ENCODE measurements at places on chromosomes 3 and 15. TPM values are rescaled to one million over a fixed set of nuclear protein-coding genes. Genes with fewer than 3 reads are reported as not detected.

DNA sequence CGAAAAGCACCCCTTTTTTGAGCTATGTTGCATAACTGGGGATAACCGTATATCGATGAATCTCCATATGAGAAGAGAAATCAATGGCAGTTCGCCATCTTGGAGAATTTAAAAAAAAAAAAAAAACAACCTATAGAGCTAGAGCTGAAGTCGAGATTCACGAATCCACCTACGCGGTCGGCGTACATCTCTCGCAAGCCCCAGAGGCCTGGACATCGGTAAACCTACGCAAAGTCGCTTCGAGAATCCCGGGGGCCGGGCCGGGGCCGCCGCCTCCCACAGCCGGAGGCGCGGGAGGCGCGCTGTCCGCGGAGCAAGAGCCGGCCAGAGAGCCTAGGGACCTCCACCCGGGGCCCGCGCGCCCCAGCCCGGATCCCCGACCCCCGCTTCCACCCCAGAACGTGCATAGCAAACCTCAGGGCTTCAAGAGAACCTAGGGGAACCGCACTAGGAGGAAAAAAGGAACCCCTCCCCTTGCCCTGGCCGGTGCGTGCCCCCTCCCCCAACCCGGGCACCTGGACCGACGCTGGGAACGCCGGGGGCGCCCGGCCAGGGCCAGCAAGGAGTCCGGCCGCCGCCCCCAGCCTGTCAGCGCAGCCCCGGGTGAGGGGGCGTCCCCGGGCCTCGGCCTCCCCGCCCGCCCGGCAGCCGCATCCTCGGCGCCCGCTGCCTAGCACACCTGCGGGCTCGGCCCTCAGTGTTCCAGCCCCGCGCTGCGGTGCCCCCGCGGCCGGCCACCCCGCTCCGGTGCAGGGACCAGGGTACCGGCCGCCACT, 567 bp downstream of the PFN2 start:
- DNase-seq: peak; percentile 83

DNA sequence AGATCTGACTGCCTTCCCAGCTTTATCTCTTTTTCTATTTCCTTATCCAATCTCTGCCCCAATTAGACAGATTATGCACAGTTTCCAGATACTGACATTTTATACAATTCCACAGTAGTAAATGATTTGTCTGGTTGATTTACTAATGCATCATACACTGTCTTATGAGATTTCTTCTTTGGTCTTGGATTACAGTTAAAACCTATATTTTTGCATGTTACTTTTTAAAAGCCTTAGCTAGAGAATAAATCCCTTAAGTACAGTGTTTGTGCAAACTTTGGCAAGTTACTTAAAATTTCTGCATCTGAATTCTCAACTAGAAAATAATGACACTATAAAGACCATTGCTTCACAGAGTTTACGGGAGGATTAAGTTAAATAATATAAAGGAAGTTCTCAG, 6.0 kb downstream of the UNC13C start:
- no peak for DNase-seq

THRB gene
- polyA plus RNA-seq: 27.1 TPM

ADAMTSL3 gene
- polyA plus RNA-seq: 4.5 TPM

GRCh38 chr3:122794483-122794778, 438 bp upstream of the SLC49A4 start:
- DNase-seq: no peak

GRCh38 chr15:68010361-68011153, 43.6 kb upstream of the PIAS1 start:
- DNase-seq: no peak

TMC3 gene
- polyA plus RNA-seq: 0.21 TPM

DNA sequence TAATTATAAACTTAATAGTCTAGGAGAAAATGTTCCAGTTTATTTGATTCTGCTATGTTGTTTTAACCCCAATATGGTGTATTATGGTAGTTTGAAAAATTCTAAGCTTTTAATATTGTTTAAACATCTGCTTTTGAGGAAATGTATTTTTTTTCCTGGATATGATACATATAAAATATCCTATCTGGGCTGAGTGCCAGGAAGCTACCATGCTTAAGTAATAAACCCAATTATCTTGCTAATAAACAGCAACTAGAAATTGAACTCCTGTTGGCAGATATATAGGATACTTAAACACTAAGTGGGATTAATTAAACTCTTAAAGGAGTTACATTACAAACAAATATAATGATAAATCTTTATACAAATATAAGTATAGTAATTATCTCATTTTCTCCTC, 293.7 kb upstream of the GRM7 start:
- DNase-seq: no peak

CADPS gene
- 1.2 TPM for polyA plus RNA-seq

PP2D1 gene
- polyA plus RNA-seq: 0.26 TPM

- DNase-seq: no peak
These were observed 32.4 kb upstream of the PRTG start for GRCh38 chr15:55775316-55775715.

GRCh38 chr15:70561885-70562284, 201.5 kb downstream of the UACA start:
- no peak for DNase-seq

GRCh38 chr3:56835650-56836227, 34.0 kb upstream of the ARHGEF3 start:
- DNase-seq: no peak

GRCh38 chr3:196707566-196707965, 4.5 kb downstream of the CEP19 start:
- DNase-seq: no peak

DNA sequence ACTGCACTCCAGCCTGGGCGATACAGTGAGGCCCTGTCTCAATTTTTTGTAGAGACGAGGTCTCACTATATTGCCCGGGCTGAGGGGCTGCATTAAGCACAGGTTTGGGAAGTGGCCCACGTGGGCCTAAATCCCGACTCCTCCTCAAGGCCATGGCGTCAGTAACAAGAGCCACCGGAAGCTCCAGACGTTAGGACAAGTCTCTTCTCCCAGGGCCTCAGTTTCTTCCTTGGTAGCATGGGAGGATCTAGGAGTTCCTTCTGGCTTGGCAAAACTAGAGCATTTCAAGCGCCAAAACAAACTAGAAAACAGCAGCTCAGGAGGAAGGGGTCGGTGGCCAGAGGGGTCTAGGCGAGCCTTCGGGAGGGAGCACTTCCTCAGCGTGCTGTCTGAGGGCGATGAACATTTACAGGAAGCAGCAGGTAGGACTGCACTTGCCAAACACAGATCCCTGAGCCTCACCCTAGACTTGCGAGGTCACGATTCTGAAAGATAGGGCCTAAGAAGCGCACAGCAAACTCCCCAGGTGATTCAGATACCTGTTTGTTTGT, 536 bp downstream of the SNAPC5 start:
- DNase-seq: no peak

PEX11A gene
- polyA plus RNA-seq: 18.5 TPM

DNA sequence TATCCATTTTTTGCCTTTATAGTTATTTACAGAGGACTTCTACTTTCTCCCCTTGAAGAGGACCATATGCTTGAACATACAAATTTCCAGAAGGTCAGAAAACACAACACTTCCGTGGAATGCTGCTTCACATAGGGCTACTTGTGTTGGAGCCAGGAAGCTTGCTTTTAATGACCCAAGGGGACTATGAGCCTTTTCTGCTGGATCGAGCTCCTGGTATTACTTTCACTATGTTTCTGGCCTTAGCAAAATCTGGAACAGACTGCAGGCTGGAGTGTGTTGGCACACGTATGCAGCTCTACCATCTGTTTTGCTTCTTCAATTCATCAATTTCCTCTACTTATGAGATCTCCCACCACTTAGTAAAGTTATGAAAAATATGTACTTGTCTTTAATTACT, 69.3 kb upstream of the CBLB start:
- DNase-seq: peak; percentile 65

DNA sequence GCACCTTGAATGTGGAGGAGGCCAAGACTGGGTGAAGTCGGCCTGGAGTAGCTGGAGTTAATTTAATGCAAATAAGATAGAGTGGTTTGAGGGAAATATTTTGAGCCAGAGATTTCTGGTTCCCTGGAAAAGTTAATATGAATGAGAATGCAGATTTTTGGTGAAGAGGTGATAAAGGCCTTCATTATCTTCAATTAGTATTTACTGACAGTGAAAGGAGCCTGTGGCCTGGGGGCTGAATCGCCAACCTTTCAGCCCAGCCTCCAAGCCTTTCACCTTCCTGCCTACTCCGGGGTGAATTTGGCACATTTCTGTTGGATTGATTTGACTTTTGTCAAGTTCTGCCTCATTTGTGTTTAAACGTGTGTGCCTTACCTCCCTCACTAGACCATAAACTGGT, 147.8 kb downstream of the SOX2 start:
- no peak for DNase-seq

NCEH1 gene
- polyA plus RNA-seq: 4.3 TPM

CAMK2N2 gene
- polyA plus RNA-seq: not detected

C3orf62 gene
- 9.4 TPM for polyA plus RNA-seq

- DNase-seq: peak; percentile 84
These were observed at the start of gene APPL1 for GRCh38 chr3:57227204-57227929. APPL1 (plus strand) TSS chr3:57227729; CDS start chr3:57227884, 155 bp downstream.

DNA sequence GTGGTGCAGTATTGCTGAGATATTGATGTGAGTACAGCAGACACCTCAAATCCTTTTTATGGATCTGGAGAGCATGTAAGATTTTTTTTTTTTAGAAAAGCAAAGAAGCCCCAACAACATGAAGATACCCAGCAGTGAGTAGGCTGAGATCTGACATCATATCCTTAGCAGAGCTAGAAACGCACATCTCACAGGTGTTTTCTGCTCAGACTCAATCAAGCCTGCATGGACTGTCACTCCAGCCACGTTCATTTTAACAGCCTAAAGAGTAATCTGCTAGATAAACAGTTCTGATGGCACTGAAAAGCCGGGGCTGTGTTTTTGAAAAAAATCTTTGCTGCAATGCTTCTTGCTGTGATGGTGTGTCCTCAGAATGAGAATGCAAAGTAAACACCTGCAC, 544.2 kb downstream of the FGF12 start:
- DNase-seq: no peak

GMPPB gene
- 14.1 TPM for polyA plus RNA-seq

GRCh38 chr3:61530355-61530754, 31.0 kb upstream of the PTPRG start:
- DNase-seq: no peak

DNA sequence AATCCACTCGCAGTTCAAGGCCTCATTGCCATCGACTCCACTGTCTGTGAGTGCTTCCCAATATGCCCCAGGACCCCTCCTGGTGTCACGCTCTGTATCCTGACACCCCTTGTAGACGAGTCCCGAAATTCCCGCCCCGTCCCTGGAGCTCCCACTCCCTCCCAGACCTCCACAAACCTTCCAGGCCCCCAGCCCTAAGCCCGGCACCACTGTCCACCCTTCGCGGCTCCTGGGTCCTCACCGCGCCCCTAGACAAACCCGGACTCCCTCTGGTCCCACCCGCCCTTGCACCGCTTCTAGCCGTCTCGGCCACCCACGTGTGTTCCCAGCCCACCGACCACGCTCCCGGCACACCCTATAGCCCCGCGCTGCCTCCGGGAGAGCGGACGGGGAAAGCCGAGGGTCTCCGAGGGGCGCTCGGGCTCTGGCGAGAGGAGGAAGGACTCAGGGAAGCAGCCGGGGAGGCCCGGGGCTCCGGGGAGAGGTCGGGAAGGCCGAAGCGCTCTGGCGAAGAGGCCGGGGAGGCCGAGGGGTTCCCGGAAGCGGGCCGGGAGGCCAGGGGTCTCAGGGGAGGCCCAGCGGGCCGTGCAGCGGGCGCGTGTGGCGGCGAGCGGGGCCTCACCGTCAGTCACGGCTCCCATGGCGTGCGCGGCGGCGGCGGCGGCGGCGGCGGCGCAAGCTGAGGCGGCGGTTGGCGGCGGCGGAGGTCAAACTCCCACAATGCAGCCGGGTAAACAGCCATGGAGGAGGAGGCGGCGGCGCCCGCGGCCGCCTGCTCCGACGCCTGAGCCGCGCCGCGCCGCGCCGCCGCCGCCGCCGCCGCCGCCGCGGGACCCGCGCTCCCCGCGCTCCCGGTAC, at the start of the genes ATXN7 and THOC7:
Gene ATXN7 (plus strand): TSS at position 718 of the 858 bp plus-strand sequence. CDS start 48,732 bp downstream, outside the sequence.
Gene THOC7 (minus strand): TSS at position 656 of the 858 bp plus-strand sequence. CDS start 15 bp downstream, at position 641.
- DNase-seq: no peak

GRCh38 chr15:94298364-94298763, 67.0 kb downstream of the MCTP2 start:
- no peak for DNase-seq

IMPG2 gene
- polyA plus RNA-seq: 0.33 TPM

NUP210 gene
- polyA plus RNA-seq: 22.7 TPM

DNA sequence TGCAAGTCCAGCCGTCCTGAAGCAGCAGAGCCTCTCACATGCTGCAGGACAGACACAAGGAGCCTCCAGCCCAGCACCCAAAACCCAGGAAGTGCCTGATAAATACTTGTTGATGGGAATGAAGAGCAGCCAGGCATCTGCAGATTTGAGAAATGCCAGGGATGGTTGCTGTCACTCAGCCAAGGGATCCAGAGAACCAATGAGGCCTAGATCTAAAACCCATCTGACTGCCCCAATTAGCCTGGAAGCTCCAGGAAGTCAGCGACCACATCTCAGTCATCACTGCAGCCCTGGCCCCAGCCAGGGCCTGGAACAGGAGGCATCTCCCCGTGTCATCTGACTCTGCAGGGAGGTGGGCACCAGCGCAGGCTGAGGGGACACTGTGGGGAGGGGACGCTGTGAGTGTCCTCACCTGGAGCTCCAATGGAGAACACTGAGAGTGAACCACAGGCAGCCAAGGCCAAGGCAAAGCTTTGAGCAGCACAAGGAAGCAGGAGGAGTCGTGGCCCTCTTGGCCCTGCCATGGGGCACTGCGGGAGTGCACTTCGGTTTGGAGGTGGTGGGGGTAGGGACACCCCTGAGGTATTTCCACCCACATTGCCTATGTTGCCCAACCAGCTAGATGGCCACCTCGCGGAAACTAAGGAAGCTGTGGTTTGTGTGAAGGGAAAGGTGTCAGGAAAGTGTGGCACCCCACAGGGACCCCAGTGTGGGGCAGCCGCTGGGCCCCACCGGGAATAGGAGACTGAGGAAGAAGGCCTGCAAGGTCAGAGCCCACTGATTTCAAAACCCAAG, 229.5 kb downstream of the VPS13C start:
- DNase-seq: no peak

- no peak for DNase-seq
These were observed 121.4 kb upstream of the SGO1 start for GRCh38 chr3:20307383-20307782.

Measured in right renal cortex interstitium (tissue), 3 donors.